ENCODE measurements at places on chromosomes 1 and 21.
A peak's percentile ranks its signal among the peaks of the same experiment; 100 is the strongest.

DNA sequence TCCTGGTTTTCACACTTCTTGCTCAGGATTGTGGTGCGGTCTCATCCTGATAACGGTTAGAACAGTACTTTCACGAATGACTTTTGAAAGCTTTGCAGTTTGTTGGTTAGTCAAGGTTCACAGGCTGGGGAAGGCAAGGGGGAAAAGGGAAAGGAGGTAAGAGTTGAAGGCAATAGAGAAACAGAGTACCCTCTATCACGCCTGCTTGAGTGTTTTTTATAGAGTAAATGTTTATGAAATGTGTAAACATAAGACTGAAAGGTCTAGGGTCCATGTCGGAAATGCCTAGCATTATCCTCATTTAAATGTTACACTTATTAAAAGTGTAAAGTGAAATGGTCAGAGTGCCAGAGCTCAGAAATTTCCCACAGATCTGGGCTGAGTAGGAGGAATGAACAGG is 167.4 kb downstream of the URB2 start:
- no peak for DNase-seq

GRCh38 chr1:22951796-22952195 is 20.9 kb downstream of the LACTBL1 start:
- DNase-seq, result no peak

DNA sequence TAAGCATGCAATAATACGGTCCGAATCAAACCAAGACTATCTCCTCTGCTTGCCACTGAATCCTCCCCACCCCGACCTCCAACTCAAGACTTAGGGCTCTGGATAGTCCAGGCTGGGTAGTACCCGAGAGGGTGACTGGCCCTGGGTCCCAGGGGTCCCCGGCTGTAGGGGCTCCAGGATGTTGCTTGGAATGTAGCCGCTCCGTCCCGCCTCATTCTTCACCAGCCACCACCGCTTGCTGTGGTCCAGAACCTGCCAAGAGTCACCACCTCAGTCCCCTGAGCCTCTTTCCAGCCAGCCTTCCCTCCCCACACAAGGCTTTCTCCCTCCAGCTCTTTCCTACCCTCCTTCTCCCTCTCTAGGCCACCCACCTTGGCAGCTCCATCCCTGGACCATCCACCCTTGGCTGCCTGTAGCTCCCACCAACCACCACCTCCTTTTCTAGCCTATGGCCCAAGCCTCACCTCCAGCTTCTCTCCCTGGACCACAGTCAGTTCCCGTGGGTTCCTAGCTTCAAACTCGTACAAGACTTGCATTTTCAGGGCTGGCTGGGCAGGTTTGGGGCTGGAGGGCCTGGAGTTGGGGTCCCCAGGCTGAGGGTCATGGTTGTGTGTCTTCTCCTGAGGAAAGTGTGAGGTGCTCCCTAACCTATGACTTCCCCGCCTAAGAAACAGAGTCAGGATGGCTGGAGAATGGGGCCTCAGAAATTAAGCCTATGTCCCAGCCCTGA is 10.9 kb upstream of the GSTM3 start:
- DNase-seq, result no peak

- DNase-seq, result no peak
Measured at GRCh38 chr1:248406721-248407692, 4.2 kb downstream of the OR2T1 start.

DNA sequence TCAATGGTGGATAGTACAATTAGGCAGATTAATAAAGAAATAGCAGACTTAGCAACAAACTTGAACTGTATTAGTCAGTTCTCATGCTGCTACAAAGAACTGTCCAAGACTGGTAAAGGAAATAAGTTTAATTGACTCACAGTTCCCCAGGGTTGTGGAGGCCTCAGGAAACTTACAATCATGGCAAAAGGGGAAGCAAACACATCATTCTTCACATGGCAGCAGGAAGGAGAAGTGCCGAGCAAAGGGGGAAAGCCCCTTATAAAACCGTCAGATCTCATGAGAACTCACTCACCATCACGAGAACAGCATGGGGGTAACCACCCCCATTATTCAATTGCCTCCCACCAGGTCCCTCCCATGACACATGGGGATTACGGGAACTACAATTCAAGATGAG is 27.1 kb upstream of the PDE4B start:
- DNase-seq, result no peak

GRCh38 chr1:156488566-156489165 is 11.9 kb downstream of the MEF2D start:
- no peak for DNase-seq

DNA sequence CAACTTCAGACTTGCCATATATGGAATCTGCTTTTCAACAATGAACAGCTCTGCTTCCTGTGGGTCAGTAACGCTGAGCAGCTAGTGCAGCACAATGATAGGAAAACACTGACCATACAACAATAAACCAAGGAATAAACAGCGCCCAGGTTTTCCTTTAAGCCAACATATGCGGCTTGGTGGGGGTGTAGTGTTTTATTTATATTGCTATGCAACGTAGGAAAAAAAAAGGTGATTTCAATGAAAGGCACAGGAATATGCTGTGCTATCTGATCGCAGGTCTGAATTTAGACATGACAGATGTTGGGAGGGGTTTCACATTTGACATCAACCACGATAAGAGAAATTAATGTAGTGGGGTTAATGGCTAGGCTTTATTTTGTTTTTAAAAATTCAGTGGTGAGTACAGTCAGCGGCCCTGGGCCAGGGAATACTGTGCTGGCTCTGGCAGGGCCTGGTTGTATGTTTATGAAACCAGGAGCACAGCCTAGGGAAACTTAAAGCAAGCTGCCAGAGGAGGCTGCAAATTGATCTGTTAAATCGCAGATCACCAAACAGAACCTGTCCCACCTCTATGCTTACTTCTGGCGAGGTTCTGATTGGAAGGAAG is 4.3 kb downstream of the TSPAN2 start:
- no peak for DNase-seq

DNA sequence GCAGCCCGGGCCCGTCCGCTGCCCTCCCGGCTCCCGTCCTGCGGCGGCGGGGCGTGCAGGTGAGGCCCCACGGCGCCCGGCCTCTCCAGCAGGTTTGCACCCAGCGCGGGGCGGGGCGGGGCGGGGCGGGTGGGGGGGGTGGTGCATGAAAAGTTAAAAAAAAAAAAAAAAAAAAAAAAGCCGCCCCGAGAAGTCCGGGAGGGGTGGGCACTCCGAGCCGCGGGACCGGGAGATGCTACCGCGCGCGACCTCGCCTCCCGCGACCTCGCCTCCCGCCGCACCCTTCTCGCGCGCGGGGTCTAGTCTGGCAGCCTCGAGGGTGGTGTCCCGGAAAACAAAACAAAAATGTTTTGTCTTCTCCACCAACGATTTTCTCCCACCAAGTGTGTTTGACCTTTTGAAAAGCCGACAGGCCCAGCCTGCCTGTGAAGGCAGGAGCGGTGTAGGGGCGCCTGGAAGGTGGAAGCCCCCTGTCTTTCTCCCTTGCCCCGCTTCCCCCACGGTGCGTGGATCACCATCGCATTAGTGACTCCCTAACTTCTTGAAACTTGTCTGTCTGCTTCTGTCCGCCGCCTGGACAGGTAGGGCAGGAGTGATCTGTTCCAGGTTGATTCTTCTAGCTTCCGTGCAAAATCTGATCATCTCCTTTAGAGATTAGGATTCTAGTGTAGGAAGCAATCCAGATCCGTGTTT is 569 bp downstream of the RCAN3 start:
- DNase-seq, result peak; percentile 27

GRCh38 chr1:93394514-93394913 is 48.8 kb downstream of the DR1 start:
- DNase-seq, result no peak

DNA sequence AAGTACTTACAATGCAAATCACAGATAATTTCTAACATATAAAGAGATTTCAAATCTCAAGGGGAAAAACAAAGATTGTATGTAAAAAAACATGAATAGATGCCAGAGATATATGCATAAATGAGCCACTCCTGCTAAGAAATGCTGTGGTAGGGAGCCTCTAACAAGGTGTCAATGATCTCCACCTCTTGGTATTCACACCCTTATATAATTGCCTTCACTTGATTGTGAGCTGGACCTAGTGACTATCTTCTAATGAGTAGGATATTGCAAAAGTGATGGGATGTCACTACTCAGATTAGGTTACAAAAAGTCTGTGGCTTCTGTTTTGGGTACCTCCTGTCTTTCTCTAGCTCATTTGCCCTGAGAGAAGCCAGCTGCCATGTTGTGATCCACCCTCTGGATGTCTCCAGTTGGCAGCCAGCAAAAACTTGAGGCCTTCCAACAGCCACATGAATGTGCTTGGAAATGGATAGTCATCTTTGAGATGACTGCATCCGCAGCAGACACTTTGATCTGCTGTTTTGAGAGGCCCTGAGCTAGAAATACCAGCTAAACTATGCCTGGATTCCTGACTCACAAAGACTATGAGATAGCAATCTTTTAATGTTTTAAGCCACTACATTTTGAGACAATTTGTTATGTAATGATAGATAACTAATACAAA is 196.1 kb upstream of the FGGY start:
- no peak for DNase-seq

GRCh38 chr1:223249854-223250631 is 107.0 kb upstream of the TLR5 start:
- no peak for DNase-seq

- peak; percentile 29 for DNase-seq
Measured at GRCh38 chr1:26318338-26319064, 743 bp downstream of the CD52 start.

- no peak for DNase-seq
Measured at GRCh38 chr1:230067419-230067870, 407 bp downstream of the GALNT2 start.

DNA sequence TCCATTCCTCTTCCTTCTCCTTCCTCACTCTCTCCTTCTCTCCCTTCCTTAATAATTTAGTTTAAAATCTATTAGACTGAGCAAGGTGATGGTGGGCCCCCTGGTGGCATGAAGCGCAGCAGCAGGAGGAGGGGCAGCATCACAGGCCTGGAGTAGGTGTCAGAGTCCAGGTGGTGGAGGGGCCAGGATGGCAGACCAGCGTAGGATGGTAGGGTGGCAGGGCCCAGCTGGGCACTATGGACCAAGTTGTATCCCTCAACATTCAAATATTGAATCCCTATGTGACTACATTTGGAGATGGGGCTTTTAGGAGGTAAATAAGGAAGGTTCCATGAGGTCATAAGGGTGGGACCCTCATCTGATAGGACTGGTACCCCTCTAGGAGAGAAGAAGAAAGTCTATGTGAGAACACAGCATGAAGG is 61.0 kb downstream of the WDR4 start:
- peak; percentile 63 for DNase-seq

GRCh38 chr1:18527921-18528320 is 47.2 kb downstream of the KLHDC7A start:
- DNase-seq, result no peak

GRCh38 chr1:38296047-38296446 is 249.5 kb upstream of the POU3F1 start:
- DNase-seq, result no peak

DNA sequence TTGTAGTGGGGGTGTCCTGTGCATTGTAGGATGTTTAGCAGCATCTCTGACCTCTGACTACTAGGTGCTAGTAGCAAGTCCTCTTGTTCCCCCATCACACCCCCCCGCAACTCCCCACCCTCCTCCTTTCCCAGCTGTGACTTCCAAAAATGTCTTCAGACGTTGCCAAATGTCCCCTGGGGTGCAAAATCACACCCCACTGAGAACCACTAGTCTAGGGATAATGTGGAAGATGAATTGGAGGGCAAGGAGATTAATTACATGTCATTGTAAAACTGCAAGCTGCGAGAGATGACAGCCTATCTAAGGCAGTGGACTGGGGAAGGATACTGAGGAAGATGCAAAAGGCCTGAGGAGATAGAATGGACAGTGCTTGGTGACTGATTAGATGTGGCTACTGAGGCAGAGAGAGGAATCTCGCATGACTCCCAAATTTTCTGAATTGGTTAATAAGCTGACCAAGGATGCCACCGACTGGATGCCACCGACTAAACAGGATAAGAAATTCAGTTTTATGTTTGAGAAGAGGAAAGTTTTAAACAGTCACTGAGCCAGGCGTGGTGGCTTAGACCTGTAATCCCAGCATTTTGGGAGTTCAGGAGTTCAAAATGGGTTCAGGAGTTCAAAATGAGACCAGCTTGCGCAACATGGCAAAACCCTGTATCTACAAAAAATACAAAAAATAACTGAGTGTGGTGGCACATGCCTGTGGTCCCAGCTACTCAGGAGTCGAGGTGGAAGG is 3.1 kb upstream of the JAK1 start:
- no peak for DNase-seq

DNA sequence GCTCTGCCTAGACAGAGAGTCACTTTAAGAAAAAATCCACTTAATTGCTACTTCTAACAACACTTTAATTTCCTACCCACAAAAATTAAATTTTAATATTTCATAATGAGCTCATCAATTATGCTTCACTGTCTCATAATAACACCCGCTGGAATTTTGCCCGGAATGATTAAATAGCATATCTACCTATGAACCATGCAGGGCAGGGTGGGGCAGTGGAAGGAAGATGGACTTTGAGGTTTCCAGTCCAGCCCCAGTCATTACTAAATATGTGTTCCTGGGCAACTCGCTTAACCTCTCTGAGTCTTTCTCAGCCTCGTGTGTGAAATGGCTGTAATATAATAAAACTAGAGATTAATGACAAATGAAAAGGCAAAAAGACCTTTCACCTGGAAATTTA is 32.8 kb upstream of the SLC45A1 start:
- DNase-seq, result no peak

- DNase-seq, result no peak
Measured at GRCh38 chr1:183137782-183138181, 48.3 kb upstream of the LAMC2 start.

DNA sequence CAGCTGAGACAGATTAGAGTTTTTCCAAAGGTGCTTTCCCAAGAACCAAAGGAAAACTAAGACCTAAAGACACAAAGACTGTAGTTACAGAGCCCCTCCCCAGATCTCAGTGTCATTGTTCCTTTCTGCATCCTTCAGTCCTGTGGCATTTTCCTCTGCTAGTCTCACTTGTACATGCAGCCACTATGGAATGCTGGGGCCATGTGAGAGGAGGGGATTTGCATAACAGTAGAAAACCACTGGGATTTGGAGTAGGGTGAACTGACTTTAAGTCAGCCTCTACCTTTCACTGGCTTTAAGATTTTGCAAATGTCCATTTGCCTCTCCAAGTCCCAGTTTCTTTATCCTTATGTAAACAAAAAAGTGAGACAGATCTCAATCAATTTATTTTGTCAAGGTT is 119.4 kb upstream of the F3 start:
- DNase-seq, result no peak

DNA sequence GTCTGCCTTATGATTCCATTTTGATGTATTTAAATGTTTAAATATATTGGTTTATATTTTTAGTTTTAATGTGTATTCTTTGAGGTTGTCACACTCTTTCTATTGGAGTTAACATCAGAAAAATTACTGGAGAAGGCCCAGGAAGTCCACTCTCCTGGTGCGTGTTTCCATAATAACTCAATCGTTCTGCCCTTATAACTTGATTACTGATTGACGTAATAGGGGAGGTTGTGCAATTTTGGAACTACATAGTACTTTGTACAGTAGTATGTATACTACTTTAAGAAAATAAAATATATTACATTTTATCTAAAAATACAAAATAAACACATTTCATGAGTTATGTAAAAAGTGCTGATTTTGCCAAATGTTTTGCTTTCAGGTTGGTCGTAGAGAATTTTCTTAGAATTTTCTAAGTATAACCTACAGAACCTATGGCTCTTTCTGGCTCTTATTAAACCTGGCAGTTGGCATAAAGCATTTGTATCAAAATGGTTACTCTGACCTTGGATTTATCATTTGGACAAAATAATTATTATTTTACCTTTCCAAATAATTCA is 5.7 kb downstream of the PLA2G4A start:
- no peak for DNase-seq

- DNase-seq, result no peak
Measured at GRCh38 chr1:47906009-47906432, 91.2 kb downstream of the TRABD2B start.

- DNase-seq, result no peak
Measured at GRCh38 chr1:184889902-184890301, 84.4 kb downstream of the NIBAN1 start.
